ENCODE measurements at places on chromosomes 3 and 15.
A peak's percentile ranks its signal among the peaks of the same experiment; 100 is the strongest.

DNA sequence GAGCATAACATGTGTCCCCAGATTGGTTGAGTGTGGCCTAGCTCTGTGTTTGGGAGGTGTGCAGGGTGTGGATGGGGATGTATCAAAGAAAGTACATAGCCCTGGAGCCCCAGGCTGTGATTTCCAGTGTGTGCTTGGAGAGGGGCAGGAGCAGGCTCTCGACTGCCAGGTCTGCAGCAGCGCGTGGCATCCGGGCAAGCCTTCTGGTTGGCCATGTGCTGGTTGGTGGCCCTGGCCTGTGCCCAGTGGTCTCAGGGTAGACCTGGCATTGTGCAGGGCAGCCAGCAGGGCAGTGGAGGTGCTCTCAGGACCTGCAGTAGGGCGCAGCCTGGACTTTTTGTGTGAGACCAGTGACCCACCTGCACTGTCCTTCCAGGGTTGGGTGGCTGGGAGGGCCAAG lies 231.5 kb downstream of the UBE3A start:
- no peaks in the 10 kb centered on the region for H3K4me1 ChIP-seq
- no peaks in the 10 kb centered on the region for H3K27me3 ChIP-seq
- no peak for DNase-seq
- no peak overlapping the region for H3K27ac ChIP-seq
- no peaks in the 10 kb centered on the region for H3K36me3 ChIP-seq

DNA sequence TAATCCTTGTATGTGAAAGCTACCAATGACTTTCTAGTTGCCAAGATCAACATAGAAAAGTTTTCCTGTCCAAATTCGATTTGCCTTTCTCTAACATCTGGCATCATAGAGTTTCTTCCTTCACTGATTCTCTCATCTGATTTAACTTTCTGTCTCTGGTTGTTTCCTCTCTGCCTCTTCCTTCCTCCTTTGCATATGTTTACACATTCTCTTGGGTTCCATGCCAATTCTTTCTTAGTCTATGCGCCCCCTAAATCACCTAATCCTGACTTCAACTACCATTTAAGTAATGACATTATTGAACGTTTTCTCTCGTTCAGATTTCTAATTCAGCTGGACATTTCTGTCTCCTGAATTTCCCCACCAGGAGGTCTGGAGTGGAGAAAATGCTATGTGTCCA lies 561.9 kb upstream of the TGFBR2 start:
- H3K36me3 ChIP-seq = no peaks in the 10 kb centered on the region
- no peak overlapping the region for H3K4me3 ChIP-seq
- no peaks in the 10 kb centered on the region for H3K4me1 ChIP-seq
- no peaks in the 10 kb centered on the region for H3K27me3 ChIP-seq
- H3K27ac ChIP-seq = no peak overlapping the region

DNA sequence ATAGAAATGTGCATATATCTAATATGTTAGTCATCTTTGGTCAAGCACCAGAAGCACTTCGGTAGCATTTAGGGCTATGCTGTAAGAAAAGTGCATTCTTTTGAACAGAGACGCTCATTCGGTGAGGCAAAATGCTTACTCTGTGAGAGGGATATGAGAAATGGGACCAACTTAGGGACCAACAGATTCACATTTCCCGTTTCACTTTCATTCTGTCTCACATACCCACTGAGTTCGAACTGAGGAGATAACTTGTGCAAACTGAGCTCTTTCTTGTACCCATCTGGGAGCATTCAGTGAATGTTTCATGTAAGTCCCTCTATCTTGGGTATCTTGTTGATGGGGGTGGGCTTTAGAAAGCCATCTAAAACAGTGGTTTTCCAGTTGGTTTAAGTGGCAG lies 135.3 kb downstream of the FEZF2 start:
- H3K27ac ChIP-seq = no peak overlapping the region
- no peak for DNase-seq
- no peaks in the 10 kb centered on the region for H3K4me1 ChIP-seq
- no peaks in the 10 kb centered on the region for H3K36me3 ChIP-seq

GRCh38 chr15:46410705-46411104 lies 775.9 kb downstream of the SQOR start:
- DNase-seq = no peak
- H3K27ac ChIP-seq = no peak overlapping the region
- no peaks in the 10 kb centered on the region for H3K36me3 ChIP-seq
- H3K4me3 ChIP-seq = no peak overlapping the region
- no peaks in the 10 kb centered on the region for H3K27me3 ChIP-seq
- no peaks in the 10 kb centered on the region for H3K4me1 ChIP-seq

- DNase-seq = no peak
- no peak overlapping the region for H3K27ac ChIP-seq
- H3K4me3 ChIP-seq = no peak overlapping the region
- H3K4me1 ChIP-seq = no peaks in the 10 kb centered on the region
- H3K27me3 ChIP-seq = peaks cover 1% of the 10 kb centered on the region
- no peaks in the 10 kb centered on the region for H3K36me3 ChIP-seq
These were observed 23.7 kb upstream of the CD47 start for GRCh38 chr3:108114423-108115065.

DNA sequence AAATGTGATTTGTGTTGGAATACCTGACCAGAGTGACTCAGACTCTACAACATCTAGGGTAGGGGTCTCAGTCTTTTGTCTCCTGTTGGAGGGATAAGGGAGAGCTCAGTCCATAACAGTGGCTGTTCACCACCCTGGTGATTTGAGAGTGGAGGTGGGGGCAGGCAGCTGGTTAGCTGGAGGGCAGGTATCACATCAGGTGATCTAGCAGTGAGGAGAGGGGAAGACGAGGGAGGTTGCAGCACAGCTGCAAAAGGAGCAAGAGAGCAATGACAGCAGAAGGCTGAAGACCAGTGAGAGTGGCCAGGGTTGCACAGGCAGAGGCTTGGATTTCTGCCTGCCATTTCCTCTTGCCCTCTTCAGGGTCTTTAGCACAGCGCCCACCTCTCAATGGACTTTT lies 38.4 kb downstream of the PLCL2 start:
- no peak overlapping the region for H3K4me3 ChIP-seq
- no peak for DNase-seq
- no peak overlapping the region for H3K27ac ChIP-seq

- H3K4me1 ChIP-seq = peaks cover 45% of the 10 kb centered on the region
- H3K36me3 ChIP-seq = peaks cover 14% of the 10 kb centered on the region
- no peak overlapping the region for H3K27ac ChIP-seq
- H3K4me3 ChIP-seq = no peak overlapping the region
- H3K27me3 ChIP-seq = no peaks in the 10 kb centered on the region
These were observed 6.0 kb downstream of the MINDY2 start for GRCh38 chr15:58777107-58777506.

GRCh38 chr3:12180218-12180617 lies 21.5 kb upstream of the TIMP4 start:
- H3K27ac ChIP-seq = no peak overlapping the region
- H3K36me3 ChIP-seq = no peaks in the 10 kb centered on the region
- H3K4me3 ChIP-seq = no peak overlapping the region
- H3K27me3 ChIP-seq = no peaks in the 10 kb centered on the region
- no peak for DNase-seq

GRCh38 chr3:129596194-129597086 lies 10.0 kb downstream of the PLXND1 start:
- peak overlapping the region; percentile 45 for H3K4me3 ChIP-seq
- H3K27ac ChIP-seq = peak overlapping the region; percentile 94
- peak; percentile 91 for DNase-seq
- peaks cover 1% of the 10 kb centered on the region for H3K36me3 ChIP-seq
- H3K27me3 ChIP-seq = no peaks in the 10 kb centered on the region

DNA sequence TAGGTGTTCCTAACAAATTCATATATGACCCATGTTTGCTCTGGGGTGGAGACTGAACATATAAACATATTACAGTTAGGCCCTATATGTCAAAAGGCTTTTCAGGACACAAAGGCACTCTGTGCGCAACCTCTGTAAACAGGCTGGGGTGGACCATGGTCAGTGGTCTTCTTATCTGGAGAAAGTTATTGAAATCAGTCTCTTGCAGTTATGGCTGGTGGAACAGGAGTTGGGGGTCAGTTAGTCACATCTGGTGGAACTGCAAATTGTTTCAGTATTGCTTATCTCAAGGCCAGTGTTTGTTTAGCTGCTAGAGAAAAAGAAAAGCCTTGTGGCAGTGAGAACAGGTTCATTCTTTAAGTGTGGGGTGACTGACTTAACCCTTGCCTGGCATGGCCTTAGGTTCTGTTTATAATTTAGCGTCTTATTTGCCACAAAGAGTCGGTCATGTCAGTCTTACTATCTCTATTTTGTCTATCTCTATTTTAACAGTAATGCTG lies 5.9 kb upstream of the GP9 start:
- H3K27ac ChIP-seq = peak overlapping the region; percentile 34
- DNase-seq = peak; percentile 91
- peaks cover 52% of the 10 kb centered on the region for H3K4me1 ChIP-seq
- H3K36me3 ChIP-seq = no peaks in the 10 kb centered on the region
- no peak overlapping the region for H3K4me3 ChIP-seq

- H3K4me1 ChIP-seq = no peaks in the 10 kb centered on the region
- no peak overlapping the region for H3K4me3 ChIP-seq
- no peak for DNase-seq
- no peaks in the 10 kb centered on the region for H3K36me3 ChIP-seq
- peaks cover 1% of the 10 kb centered on the region for H3K27me3 ChIP-seq
These were observed 210.9 kb upstream of the TOPAZ1 start for GRCh38 chr3:44030687-44031305.

GRCh38 chr3:140905559-140905958 lies 36.1 kb upstream of the SLC25A36 start:
- no peaks in the 10 kb centered on the region for H3K36me3 ChIP-seq
- no peak overlapping the region for H3K27ac ChIP-seq
- no peak for DNase-seq
- no peaks in the 10 kb centered on the region for H3K4me1 ChIP-seq

DNA sequence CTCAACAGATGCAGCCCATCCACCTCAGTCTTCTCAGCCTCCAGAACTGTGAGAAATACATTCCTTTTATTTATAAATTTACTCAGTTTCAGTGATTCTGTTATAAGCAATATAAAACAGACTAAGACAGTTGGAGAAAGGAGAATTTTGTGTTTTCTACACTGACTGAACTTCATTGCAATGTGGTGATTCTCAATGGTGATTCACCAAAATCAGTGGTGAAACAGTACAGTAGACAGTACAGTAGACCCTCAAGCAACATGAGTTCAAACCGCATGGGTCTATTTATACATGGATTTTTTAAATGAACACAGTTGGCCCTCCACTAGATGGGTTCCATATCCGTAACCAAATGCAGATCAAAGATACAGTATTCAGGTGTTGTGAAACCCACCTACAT lies 403.1 kb upstream of the TGFBR2 start:
- no peaks in the 10 kb centered on the region for H3K27me3 ChIP-seq
- H3K36me3 ChIP-seq = no peaks in the 10 kb centered on the region
- H3K4me3 ChIP-seq = no peak overlapping the region

- H3K27ac ChIP-seq = no peak overlapping the region
- H3K4me1 ChIP-seq = no peaks in the 10 kb centered on the region
- H3K4me3 ChIP-seq = no peak overlapping the region
- no peaks in the 10 kb centered on the region for H3K36me3 ChIP-seq
- H3K27me3 ChIP-seq = no peaks in the 10 kb centered on the region
These were observed 375.0 kb downstream of the ROBO2 start for GRCh38 chr3:77414881-77415280.

DNA sequence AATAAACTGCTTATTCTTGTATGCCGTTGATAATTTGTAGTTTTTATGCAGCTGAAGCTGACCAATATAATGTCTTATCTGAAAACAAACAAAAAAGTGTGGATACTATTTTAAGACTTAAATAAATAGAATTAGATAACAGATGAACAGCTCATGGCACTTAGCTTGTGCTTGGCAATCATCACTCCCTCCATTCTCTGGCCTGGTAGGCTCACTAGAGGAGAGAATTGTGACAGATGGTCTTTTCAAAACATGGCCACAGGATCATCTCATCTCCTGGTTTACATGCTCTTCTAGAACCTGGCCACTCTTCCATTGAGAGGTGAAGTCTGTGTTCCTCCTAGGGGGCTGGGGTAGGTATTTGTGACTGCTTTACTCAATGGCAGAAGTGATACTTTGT lies 58.4 kb upstream of the RBP1 start:
- H3K4me3 ChIP-seq = no peak overlapping the region
- H3K27me3 ChIP-seq = no peaks in the 10 kb centered on the region
- H3K4me1 ChIP-seq = no peaks in the 10 kb centered on the region
- no peak for DNase-seq

DNA sequence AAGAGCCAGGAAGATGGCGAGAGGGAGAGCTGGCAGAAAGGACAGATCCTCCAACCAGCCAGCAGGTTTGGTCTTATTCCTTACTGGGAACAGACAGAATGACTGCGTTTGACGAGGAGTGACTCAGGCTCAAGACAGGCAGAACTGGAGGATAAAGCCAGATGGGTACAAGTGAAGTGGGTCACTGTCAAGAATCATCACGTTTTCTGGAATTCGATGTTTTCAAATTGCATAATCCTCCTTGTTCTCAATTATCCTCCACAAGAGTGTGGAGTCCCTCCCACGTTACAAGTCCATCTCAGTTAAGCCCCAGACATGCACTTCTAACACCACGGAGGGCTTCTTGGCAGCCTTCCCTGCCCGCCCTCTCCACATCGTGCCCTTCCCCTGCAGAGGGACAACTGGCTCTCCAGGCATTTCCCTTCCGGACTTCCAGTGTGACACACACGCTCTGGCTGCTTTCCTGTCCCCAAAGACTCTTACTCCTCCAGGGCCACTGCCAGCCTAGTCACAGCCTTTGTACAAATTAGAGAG lies 183.1 kb downstream of the CHST2 start:
- no peak for DNase-seq
- peaks cover 6% of the 10 kb centered on the region for H3K27me3 ChIP-seq
- no peaks in the 10 kb centered on the region for H3K4me1 ChIP-seq
- H3K27ac ChIP-seq = no peak overlapping the region
- no peaks in the 10 kb centered on the region for H3K36me3 ChIP-seq

DNA sequence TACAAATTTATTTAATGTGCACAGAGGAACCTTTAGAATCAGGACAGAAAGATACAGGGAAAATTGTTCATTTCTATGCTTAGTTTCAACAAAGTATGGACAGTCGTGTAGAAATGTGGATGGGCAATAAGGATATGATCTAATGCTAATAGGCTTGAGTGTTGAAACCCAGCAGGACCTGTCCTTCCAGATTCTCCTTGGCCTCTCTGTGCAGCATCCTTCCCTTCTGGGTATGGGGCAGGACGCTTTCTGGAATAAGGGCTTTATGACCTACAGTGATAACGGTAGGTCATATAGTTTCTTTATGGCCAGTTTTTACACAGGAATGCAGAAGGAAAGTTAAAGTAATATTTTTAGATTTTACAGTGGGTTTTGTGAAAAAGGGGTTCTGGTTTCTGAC lies 698.1 kb downstream of the SI start:
- no peaks in the 10 kb centered on the region for H3K36me3 ChIP-seq
- DNase-seq = no peak
- no peaks in the 10 kb centered on the region for H3K4me1 ChIP-seq
- no peak overlapping the region for H3K4me3 ChIP-seq
